ENCODE measurements at places on chromosomes 13 and 19. TPM values are rescaled to one million over a fixed set of nuclear protein-coding genes. Genes with fewer than 3 reads are reported as not detected.

GRCh38 chr19:10695401-10696398 is 5.5 kb upstream of the QTRT1 start:
- peak; percentile 79 for DNase-seq

DNA sequence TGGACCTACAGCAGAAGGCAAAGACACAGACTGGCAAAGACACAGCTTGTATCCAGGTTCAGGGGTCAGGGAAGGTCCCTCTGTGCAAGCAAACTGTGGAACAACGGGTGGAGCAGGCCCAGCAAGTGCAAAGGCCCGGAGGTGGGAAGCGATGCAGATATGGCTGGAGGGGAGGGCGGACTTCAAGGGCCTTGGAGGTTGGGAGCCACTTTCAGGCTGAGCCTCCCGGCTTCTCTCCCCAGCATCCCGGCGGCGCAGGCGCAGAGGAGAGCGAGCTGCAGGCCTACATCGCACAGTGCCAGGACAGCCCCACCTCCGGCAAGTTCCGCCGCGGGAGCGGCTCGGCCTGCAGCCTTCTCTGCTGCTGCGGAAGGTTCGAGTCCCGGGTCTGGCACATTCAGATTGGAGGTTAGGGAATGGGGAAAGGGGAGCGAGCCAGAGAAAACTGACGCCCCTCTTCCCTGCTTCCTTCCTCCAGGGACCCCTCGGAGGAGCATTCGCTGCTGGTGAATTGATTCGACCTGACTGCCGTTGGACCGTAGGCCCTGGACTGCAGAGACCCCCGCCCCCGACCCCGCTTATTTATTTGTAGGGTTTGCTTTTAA is 2.1 kb upstream of the PNPLA6 start:
- DNase-seq, result peak; percentile 72

DNA sequence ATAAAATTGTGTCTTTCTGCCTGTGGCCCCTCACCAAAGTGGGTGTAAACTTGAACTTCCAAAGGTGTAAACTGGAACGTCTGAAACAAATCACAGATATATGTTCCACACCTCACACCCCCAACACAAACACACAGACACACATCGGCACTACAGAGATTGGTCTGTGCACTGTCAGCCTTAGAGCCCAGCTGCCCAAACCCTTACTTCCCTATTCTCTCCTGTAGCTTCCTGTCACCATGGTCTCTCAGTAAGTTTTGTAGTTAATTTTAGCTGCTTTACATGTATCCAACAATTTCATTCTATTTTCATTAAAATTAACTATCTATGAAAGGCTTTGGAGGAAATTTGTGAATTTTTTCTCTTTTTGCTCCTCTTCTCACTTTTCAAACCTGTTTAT is 5.4 kb downstream of the TM9SF2 start:
- DNase-seq, result peak; percentile 58

DNA sequence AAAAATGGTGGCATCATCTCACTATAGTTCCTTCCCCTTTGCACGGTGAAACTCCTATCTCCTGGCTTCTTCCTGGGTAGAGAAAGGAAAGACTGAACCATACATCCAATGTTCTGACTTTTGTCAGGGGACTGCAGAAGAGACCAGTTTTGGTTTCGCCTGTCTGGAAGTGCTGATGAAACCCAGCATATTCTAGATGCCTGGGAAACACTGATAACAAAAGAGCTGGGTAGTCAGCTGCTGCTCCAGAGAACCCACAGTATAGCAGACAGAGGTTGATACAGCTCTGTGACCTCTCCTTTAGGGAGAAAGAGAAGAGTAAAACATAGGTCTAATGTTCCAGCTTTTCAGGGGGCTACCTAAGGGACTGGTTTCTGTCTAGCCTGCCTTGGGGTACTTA is 695.3 kb downstream of the DIAPH3 start:
- no peak for DNase-seq

GRCh38 chr13:24528816-24529398 is 16.3 kb upstream of the PARP4 start:
- DNase-seq, result no peak

DNA sequence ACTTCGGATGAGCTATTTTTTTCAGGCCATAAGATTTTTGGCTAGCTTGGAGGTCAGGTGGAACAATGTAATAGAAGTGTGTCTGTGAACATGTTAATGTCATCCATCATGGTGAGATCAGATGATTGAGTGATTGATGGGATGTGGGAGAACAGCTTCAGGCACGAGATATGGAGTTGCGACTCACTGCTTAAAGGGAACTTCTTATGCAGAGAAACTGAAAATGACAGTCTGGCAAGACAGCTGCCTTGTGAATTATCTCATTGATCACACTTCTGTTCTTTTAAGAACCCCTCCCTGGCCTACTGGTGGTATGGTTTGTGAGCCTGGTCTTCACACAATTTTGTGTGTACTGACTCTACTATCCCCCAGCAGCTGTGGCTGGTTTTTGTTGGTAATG is 96.0 kb downstream of the OLFM4 start:
- no peak for DNase-seq

GRCh38 chr19:11337080-11337479 is 2.4 kb downstream of the RAB3D start:
- no peak for DNase-seq

DNA sequence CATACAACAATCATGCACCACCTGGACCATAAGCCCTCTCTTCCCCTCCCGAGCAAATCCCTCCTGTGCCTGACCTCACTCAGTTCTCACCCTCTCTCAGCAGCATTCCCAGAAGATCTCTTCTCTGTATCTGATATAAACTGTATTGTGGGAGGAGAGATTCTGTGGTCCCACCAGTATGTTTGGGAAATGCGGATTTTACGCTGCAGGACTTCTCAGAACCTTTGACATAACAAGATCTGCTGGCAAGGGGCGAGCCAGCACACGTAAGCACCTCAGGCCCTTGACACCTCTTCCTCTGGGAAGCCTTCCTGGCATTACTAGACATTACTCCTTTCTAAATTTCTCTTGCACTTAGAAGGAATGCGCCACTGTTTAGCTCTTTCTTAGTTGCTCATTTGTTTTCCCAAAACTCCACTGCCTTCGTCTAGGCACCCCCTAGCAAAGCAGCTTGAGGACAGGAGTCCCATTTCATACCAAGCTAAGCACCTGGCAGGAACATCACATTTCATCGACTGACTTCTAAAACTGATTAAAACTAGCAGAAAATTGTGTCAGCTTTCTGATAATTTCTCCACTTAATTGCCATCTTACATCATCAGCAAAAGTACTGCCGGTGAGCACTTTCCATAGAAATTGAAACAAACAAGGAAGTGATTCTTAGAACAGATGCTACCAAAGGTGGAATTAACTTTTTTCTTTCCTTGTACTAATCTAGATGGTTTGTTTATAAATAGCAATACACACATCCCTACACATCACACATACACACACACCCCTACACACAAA is 63.2 kb downstream of the CCDC70 start:
- DNase-seq, result no peak

- no peak for DNase-seq
Measured at GRCh38 chr13:101965096-101965495, 436.8 kb downstream of the FGF14 start.

The ADM5 gene
- total RNA-seq, result not detected

The COG3 gene
- total RNA-seq, result 57.0 TPM

The PSG6 gene
- total RNA-seq, result not detected

The FPR3 gene
- total RNA-seq, result 2.3 TPM

The FPR1 gene
- 5.8 TPM for total RNA-seq

The LGI4 gene
- 21.4 TPM for total RNA-seq

The RTBDN gene
- total RNA-seq, result not detected
